ENCODE measurements at places on chromosomes 11 and 22.
A peak's percentile ranks its signal among the peaks of the same experiment; 100 is the strongest.

- no peak for DNase-seq
Observed at GRCh38 chr11:128520888-128521681, 66.3 kb downstream of the ETS1 start.

- DNase-seq, result peak; percentile 83
Observed at GRCh38 chr11:17389957-17390649, 1.6 kb upstream of the KCNJ11 start.

DNA sequence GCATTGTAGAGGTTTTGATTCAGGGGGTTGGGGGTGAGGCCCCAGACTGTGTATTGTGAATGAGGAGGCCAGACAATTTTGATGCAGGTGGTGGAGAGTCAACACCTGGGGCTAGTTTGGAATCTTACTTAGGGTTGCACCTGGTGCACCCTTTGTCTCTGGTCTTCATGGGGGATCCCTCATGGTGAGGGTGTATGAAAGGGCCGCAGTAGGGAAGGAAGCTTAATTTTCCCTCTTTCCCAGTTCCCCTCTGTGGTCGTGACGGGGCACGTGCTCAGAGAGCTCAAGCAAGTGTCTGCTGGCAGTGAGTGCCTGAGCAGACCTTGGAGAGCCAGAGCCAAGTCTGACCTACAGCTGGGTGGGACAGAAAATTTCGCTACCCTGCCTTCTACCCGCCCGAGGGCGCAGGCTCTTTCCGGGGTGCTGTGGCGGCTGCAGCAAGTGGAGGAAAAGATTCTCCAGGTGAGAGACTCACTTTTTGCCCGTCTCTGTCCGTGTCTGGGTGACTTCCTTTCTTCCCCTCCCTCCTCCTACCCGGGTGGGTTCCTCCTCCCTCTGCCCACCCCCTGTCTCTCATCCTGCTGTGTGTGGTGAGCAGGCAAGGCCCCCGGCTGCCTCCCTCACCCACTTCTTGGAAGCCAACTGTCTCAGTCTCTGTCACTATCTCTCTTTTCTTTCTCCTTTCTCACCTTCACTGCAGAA, 131.7 kb downstream of the MICAL2 start:
- DNase-seq, result no peak

GRCh38 chr22:35708453-35708852, 9.2 kb upstream of the APOL5 start:
- DNase-seq, result no peak

GRCh38 chr22:47289336-47289985, 527.0 kb downstream of the TBC1D22A start:
- no peak for DNase-seq

- no peak for DNase-seq
Observed at GRCh38 chr11:117099696-117100095, 1.5 kb upstream of the SIK3 start.

GRCh38 chr11:115759622-115760460, 255.6 kb upstream of the CADM1 start:
- DNase-seq, result no peak
